ENCODE measurements at places on chromosomes 6 and 20.

DNA sequence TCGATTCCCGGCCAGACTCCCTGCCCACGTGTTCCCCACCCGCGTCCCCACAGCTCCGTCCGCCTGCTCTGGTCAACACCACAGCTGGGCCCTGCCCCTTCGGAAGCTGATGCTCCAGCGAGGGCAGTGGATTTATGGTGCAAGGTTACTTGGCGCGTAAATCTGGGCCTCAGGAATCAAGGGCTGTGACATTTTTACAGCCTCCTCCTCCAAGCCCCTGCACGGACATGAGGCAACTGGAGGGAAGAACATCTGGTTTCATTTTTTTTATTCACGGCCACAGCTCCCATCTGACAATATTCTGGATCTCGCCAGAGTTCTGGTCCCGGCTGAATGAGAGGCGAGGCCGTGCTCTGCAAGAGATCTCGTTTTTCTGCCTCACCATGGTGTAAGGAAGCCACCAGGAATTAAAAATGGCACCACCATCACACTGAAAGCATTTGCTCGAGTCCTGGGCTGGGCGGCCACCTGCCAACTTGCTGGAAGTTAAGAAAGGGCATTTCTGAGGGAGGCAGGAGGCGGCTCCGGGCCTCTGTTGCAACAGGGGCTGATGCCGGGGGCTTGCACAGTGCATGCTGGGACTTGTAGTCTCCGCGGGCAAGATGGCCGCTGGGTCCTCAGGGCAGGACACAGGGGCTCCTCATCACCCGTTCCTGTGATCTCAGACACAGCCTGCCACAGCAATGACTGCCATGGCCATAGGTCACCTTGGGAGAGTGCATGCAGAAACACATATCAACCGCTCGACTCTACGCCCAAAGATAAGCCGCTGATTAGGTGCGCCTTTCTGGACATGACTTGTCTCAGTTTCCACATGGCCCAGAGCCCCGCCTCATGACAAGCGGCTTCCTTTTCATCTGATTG is 148.5 kb downstream of the LY86 start:
- DNase-seq = peak; percentile 81

DNA sequence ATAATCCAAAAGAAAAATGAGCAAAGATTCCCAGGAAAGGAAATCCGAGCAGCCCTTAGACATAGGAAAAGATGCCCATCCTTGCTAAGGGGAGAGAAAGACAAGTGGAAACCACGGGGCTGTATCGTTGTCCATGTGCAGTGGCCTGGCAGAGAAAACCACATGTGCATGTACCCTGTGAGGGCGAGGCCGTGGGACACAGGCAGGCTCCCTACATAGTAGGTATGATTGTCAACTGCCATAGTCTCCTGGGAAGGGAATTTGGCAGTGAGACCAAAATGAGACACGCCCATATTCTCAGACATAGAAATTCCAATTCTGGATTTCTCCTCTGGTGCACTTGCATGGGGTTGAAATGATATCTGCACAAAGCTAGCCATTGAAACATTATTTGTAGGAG is 169.7 kb upstream of the SALL4 start:
- DNase-seq = no peak

DNA sequence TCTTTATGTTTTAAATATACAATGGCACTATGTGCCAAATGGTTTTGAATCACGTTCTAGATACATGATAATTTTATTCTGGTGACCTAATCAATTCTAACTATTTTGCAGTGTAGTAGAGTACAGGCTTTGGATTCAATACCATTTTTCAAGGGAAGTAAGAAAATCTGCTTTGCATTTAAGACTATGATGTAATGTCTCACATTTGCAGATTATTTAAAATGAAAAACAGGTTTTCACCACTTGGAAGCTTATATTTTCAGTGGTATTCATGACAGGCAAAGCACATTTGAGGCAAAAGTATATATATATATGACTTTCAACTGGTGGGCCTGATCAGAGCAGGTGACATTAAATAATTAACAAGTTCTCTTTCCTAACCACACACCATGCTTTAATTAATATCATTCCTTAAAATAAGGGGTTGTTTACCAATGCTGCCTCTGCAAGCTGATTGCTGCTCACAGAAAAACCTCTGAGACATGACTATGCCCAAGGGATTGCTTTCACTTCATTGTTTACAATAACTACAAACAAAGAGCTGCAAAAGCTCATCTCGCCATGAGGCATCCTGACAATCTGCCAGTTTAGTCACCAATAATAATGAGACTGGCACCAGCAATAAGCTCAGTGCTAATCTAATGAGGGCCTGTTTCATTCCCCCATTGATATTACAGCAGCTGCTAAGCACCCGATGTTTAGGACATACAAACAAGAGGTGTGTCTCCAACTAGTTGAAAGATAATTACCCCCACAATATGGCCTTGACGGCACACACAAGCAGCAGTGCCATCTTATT is 1176.0 kb upstream of the GJE1 start:
- DNase-seq = no peak

GRCh38 chr20:21767739-21768223 is 62.3 kb downstream of the PAX1 start:
- DNase-seq = peak; percentile 89

DNA sequence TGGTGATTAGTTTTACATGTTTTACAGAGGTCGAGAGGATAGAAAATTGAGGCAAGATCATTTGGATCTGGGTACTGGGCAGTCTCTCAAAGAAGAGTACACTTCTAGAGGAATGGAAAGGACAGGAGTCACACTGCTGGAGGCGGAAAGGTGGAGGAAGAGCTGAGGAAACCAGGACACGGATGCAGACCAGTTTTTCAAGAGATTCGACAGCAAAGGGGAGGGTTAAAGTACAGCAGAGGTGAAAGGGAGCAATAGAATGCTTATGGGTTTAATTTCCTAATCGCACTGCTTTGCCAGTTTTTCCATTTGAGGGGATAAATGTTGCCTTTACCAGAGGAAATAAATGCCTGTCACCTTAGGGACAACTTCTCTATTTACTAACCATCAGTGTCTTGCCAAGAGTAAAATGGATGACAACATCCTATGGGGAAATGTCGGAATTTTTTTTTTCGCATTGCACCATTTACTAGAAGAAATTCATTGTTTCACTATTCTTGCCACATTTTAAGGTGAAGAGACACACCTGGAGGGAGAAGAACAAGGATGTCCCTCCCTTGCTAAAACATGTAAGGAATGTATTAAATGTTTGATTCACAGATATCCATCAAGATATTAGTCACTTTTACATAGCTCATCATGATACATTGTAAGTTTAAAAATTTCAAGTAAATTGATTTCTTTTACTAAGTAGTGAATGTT is 226.6 kb downstream of the COL12A1 start:
- DNase-seq = no peak

DNA sequence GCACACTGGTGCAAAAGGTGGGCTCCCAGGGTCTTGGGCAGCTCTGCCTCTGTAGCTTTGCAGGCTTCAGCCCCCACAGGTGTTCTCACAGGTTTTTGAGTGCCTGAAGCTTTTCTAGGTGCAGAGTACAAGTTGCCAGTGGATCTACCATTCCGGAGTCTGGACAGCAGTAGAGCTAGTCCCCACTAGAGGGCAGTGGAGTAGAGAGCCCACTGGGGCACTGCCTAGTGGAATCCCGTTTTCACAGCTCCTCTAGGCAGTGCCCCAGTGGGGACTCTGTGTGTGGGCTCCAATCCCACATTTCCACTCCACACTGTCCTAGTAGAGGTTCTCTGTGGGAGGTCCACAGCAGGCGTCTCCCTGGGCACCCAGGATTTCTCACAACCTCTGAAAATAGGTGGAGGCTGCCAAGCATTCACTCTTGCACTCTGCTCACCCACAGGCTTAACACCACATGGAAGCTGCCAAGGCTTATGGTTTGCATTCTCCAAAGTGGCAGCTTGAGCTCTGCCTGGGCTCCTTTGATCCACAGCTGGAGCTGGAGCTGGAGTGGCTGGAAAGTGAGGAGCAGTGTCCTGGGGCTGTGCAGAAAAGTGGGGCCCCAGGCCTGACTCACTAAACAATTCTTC is 86.3 kb upstream of the PROKR2 start:
- peak; percentile 67 for DNase-seq

DNA sequence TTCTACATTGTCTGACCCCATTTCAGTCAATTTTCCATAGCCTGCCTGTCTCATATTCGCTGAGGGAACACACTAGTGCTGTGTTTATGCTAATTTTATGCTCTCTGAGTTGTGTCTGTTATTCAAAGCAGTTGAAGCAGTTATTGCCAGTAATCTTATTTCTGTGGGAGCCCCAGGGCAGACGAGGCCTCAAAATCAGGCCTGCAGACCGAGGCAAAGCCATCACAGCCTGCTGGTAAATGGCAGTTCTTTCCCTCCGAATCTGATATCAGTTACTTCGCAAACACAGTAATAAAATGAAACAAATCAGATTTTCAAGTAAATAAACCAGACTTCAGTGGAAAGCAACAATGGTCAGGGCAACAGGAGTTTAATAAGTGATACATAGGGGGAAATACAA is 508.4 kb downstream of the PKHD1 start:
- DNase-seq = no peak

- no peak for DNase-seq
These were observed 45.3 kb downstream of the CLIC5 start for GRCh38 chr6:45970326-45970725.

GRCh38 chr6:4606821-4607704 is 169.1 kb upstream of the CDYL start:
- DNase-seq = no peak

DNA sequence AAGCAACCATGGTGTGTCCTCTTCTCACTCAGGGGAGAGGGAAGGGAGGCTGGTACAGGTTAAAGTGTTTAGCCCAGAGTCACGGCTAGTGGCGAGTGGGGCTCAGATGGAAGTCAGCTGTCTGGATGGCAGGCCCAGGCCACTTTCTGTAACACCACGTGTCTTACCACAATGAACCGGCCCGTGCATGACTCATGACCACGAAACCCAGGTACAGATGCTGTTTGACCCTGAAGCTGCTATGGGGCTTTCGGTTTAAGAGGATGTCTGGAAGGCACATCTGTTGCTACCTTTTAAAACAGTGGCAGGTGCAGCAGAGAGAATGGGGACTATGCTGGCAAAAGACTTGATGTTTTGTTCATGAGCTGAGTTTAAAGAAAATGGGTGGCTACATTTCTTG is 36.5 kb upstream of the MPC1 start:
- DNase-seq = no peak

- DNase-seq = no peak
These were observed 687.2 kb upstream of the AGPAT4 start for GRCh38 chr6:161961046-161961445.

- no peak for DNase-seq
These were observed 48.3 kb downstream of the TRERF1 start for GRCh38 chr6:42403421-42403820.

GRCh38 chr6:11496152-11497060 is 41.1 kb upstream of the TMEM170B start:
- peak; percentile 58 for DNase-seq

GRCh38 chr6:107330168-107330567 is 129.2 kb downstream of the PDSS2 start:
- no peak for DNase-seq

DNA sequence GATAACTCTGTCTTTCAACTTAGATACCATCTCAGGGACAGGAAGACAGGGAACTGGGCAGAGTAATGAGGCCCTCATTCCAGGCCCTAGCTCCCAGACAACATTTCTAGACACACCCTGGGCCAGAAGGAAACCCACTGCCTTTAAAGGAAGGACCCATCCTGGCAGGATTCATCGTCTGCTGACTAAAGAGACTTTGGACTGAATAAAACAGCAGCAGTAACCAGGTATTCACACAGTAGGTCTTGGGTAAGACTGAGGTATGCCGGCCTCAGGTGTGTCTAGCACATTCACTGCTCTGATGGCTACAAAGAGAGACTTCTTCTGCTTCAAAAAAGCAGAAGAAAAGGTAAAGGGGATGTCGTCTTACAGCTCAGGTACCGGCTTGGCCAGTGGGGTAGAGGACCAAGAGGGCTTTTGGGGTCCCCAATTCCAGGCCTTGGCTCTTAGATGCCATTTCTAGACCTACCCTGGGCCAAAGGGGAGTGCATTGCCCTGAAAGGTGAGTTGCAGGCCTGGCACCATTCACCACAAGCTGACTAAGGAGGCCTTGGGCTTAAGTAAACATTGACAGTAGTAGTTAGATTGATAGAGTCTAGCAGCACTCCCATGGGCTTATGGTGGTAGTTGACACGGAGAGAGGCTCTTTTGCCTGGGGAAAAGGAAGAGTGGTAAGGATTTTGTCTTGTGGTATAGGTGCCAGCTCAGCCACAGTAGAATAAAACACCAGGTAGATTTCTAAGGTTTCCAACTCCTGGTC is 13.4 kb downstream of the SNX14 start:
- DNase-seq = no peak

GRCh38 chr6:1554141-1554475 is 55.6 kb upstream of the FOXC1 start:
- DNase-seq = no peak

DNA sequence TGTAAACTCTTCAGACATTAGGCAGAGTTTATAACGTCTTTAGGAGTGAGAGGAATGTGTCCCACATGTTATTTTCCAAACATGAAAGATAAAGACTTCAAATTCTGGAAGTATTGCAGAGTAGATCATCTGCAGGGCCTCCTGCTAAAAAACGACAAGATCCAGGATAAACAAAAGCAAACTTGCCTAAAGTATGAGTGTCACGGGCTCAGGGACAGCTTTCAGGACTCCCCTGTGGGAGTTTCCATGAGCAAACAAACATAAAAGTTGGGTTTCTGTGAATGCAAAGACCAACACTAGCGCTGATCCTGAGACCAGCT is 76.9 kb downstream of the TXNDC5 start:
- no peak for DNase-seq

DNA sequence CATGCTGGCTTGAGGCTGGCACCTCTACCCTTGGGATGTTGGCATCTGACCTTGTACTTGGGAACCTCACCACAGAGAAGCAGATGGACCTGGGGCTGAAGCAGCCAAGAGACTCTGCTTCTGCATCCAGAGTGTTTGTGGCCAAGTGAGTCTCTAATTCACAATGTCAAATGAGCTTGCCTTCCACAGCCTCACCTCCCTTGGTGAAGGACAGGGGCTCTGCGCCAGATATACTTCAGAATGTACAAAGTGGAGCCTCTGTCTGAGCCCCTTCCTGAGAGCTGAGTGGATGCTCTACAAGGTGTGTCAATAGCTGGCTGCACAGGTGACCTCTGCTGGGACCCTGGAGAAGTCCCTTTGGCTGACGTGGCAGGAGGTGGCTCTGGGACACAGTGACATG is 508.9 kb downstream of the CDH26 start:
- DNase-seq = no peak

DNA sequence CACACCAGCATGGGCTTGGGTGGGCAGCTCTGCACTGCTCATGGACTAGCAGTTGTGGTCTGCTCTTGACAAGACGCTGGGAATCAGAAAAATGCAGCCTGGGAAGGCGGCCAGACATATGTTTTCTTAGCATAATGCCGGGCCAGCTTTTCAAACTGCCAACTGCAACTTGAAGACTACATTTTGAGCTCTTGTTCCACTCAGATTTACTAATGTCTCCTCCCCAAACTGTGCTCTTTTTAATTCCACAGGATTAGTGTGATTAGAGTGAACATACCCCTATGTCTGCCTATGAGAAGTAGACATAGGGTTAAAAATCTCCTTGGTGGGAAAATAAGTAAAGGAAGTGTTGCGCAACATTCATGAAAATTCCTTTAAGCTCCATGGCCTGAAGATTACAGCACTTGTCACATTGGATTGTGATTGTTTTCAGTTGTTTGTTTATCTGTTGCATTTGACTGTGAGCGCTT is 5.3 kb upstream of the FNDC1 start:
- no peak for DNase-seq

GRCh38 chr6:47245745-47246371 is 63.8 kb downstream of the TNFRSF21 start:
- no peak for DNase-seq
